Iris pigment epithelial cell (primary cell): ENCODE measurements at places on chromosomes 2 and 18.

DNA sequence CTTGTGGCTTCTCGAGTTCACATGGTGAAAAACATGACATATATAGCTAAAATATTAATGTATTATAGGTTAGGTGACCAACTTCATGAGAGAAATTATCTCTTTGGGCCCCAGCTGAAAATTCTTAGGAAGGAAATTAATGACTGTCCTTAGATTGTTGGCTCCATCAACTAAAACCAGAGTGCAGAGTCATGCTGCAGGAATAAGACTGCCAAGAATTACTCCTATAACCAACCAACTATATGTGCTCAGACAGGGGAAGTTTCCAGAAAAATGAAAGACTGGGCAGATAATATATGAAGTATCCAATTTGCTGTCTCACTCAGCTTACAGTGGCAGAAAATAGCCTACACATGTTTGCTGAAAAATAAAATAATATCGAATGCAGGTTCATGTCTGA is 71.0 kb upstream of the TMEFF2 start:
- peak; percentile 28 for DNase-seq

- DNase-seq = no peak
Measured at GRCh38 chr2:239818086-239818485, 207.1 kb downstream of the NDUFA10 start.

- DNase-seq = peak; percentile 52
Measured at GRCh38 chr2:215695861-215696260, 260.0 kb upstream of the FN1 start.

DNA sequence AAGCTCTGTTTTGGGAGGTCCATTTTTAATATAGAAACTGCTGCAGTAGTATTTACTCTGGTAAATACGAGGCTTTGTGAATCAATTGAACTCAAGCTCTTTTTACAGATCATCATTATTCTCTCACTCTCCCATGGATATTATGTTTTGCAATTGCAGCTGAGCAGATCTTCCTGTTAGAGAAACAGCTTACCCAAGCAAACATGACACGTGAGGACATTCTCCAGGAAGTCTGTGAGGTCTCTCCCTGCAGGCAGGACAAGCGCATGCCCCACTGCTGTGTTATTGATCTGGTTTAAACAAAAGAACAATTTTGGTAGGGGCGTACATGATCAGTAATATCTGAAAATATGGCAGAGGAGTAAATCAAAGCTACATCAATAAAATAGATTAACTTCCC is 72.1 kb downstream of the COL6A3 start:
- peak; percentile 65 for DNase-seq

GRCh38 chr2:85309699-85310321 is 18.0 kb downstream of the TGOLN2 start:
- no peak for DNase-seq

- no peak for DNase-seq
Measured at GRCh38 chr2:40751981-40752380, 300.1 kb upstream of the SLC8A1 start.

DNA sequence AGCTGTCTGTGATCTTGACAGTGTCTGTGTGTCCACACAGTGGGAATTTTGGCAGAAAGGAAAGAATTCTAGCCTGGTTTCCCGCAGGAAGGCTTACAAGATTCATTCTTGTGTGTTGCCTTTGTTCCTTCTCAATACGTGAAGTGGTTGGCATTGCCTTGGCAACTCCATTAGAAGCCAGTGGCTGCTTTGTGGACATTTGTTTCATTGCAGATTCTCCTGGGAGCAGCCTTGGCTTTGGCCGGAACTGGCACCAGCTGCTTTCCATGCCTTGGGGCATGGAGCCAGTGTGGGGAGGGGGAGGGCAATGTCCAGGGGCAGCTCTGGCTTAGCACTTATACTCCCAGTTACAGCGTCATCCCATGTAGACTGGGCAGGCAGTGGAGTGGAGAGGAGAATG is 39.4 kb downstream of the KIF5C start:
- no peak for DNase-seq

GRCh38 chr2:227106845-227107759 is 56.9 kb downstream of the COL4A4 start:
- peak; percentile 78 for DNase-seq

DNA sequence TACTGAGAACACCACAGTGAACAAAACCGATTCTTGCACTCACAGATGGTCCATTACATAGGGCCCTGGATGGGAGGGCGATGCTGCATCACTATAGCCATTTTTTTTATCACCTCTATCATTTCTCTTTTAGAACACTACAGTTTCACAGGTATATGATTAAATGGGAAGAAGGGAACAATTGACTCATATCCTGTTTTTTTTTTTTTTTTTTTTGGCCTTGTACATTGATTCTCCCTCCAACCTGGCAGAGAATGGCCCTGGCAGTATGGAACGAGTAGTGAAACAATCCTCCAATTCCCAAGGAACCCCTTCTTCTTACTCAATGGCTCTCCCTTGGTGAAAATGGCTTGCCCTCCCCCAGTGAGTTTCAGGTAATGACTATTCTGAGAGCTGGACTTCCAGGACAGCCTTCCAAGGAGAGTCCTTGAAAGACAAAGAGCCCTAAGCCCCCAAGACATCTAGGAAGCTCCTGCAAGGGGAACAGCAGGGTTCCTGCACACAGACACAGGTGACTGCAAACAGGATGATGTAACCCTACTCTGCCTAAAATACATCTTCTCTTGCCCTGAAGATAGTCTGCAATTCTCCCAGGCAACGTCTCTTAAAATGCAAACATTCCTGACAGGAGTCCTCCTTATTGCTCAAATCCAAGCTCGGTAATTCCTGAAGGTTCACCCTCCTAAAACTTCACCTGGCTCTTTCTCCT is 405.4 kb downstream of the SETBP1 start:
- DNase-seq = no peak

DNA sequence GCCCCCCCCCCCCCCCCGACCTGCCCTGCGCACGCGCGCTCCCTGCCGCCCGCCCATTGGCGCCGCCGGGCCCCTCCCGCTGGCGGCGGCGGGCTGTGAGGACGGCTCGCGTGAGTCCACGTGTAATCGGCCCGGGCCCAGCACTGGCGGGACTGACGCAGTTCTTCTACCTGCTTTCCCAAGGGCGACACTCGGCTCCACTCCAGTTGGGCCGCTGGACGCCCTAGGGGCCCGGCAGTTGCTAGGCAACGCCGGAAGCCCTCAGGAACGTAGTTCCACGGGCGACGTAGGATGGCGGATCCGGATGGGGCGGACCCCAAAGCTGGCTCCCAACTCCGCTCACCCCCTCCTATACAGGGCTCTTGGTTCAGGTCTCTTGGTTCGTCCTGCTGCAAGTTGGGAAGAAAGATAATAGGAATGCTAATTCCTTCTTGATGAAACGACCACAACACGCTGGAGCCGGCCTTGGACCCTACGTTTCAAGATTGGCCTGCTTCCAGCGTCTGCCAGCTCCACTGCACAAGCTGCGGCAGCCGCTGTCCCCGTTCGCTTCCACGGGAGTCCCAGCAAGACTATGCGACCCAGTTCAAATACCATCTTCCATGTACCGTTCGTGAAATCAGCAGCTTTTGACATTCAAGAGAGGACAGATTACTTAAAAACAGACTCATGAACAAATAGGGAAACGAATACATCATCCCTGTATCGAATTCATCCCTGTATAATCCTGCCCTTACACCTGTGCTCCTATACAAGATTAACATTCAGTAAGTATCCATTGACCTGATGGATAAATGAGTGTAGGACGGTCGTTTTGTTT is 415 bp upstream of the MCFD2 start:
- peak; percentile 91 for DNase-seq
